ENCODE measurements at places on chromosomes 5 and 9.

DNA sequence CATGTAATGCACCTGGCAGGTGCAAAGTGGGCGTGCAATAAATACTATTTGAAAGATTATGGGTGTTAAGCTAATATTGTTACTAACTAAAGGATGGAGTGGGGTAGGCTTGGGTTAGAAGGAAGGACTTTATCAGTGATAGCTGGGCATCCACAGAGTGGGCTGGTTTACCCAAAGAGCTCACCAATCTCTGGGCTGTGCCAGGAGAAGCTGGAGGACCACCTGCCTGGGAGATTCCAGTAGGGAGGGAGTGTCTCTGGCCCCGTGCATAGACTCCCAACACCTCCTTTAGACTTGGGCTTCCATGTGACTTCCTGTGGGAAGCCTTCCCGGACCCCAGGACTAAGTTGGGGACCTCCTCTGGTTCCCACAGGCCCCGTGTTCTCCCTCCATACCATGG is 5.6 kb upstream of the URM1 start:
- no peak for DNase-seq

- DNase-seq: no peak
These were observed 143.5 kb downstream of the GPBP1 start for GRCh38 chr5:57317341-57317740.

GRCh38 chr5:142542906-142543305 is 143.0 kb downstream of the FGF1 start:
- DNase-seq: no peak

DNA sequence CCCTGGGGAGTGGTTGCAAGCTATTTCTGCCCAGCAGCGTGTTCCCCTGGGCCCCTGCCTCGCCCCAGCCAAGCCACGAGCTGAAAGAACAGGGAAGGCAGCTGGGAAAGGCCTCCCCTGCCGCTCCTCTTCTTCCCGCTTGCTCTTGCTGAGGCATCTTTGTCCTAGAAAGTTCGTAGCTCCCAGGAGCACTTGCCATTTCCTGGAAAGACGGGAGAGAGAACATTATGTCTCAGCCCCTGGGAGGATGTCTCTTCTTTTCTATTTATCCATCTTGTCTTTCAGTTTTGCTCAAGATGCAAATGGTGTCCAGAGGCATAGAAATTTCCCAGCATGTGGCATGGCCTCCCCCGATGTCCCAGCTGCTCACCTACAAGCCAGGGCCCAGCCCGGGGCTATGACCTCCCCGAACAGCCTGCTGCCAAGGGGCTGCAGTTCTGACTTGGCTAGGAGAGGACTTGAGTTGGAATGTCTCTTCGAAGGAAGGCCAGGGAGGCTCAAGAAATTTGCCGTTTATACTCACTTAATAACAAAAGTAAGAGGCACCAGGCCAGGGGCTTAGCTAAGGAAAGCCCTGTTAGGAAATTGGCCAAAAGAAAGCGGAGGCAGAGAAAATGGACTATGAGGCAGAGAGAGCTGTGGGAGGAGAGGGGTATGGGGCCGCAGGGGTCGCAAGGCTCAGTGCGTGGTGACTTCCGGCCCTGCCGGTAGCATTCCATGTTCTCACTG is 87.3 kb downstream of the LIFR start:
- DNase-seq: no peak

DNA sequence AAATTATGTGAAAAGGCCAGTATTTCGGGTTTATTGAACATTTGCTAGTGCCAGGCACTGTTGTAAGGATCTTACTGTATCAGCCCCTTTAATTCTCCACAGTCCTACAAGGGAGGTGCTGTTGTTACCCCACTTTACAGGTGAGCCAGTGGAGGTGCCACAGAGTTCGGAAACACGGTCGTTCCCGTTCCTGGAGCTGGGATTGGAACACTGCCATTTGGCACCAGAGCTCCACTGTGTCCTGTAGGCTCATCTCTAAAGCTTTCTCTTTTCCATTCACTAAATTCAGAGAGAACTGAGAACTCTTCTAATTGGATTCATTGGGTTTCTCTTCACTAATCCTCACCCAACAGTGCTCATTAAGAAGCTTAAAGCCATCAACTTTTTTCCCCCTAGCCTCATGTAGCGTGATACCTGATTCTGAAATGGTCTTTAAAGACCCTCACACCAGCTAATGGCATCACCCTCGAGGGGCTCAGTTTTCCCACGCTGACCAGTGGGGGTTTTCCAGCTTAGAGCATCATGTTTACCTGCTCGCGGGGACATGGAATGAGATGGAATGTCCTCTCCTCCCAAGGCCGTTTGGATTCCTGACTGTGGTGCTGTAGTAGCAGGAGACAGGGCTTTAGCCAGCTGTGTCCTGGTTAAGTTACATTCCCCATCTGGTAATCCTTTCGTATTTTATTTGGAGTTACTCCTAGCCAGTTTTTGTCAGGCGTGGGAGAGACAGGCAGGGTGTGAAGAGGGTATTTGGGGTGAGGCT is 5.8 kb downstream of the ERGIC1 start:
- DNase-seq: no peak

DNA sequence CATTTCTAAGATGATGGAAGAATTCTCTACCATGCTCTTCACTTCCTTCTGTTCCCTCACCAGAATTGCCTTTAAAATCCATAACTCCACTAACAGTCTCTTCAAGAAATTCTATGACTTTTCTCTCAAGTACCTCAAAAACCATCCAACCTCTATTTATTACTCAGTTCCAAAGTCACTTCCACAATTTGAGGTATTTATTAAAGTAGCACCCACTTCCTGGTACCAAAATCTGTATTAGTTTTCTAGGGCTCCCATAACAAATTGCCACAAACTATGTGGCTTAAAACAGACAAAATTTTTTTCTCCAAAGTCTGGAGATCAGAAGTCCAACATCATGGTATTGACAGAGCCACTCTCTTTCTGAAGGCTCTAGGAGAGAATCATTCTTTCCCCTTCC is 4.9 kb upstream of the SPTLC1 start:
- no peak for DNase-seq

DNA sequence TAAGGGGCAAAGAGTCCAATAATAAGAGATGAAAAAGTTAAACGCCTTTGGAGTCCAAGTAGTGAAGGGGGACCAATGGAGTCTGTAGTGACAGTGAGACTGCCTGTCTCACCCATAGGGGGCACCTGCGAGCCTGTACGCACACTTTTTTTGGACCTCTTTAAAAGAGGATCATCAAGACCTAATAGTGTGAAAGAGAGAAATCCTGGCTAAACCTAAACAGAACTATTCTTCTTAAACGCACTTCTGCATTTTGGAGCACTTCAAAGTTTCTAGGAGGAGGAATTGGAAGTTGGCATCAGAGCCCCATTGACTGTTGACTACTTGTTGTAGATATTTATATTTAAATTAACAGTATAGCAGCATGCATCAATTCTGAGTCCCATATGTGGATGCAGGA is 636.1 kb upstream of the KLF4 start:
- DNase-seq: peak; percentile 20

- no peak for DNase-seq
These were observed 5.2 kb downstream of the GFI1B start for GRCh38 chr9:132983491-132984201.

DNA sequence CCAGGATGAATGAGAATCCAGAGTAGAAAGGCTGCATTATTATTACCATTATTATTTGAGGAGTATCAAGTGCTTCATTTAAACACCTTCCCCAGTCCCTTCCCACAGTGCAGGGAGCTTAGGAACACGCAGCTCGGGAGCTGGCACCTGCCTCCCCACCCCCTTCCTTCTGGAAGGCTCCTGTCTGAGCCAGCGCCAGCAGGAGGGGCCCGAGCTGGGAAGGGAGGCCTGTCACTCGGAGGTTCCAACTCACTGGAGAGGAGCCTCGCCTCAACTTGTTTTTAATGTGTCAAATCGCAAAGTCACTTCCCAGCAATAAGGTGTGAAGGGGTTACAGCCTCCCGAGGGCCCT is 156.4 kb upstream of the IRX4 start:
- no peak for DNase-seq

- DNase-seq: no peak
These were observed 10.2 kb upstream of the TMEM171 start for GRCh38 chr5:73110190-73110589.

- DNase-seq: no peak
These were observed 33.1 kb upstream of the SETD9 start for GRCh38 chr5:56876327-56876726.

GRCh38 chr9:135494791-135495559 is 5.5 kb upstream of the MRPS2 start:
- no peak for DNase-seq

GRCh38 chr5:13627673-13628454 is 316.6 kb downstream of the DNAH5 start:
- no peak for DNase-seq

DNA sequence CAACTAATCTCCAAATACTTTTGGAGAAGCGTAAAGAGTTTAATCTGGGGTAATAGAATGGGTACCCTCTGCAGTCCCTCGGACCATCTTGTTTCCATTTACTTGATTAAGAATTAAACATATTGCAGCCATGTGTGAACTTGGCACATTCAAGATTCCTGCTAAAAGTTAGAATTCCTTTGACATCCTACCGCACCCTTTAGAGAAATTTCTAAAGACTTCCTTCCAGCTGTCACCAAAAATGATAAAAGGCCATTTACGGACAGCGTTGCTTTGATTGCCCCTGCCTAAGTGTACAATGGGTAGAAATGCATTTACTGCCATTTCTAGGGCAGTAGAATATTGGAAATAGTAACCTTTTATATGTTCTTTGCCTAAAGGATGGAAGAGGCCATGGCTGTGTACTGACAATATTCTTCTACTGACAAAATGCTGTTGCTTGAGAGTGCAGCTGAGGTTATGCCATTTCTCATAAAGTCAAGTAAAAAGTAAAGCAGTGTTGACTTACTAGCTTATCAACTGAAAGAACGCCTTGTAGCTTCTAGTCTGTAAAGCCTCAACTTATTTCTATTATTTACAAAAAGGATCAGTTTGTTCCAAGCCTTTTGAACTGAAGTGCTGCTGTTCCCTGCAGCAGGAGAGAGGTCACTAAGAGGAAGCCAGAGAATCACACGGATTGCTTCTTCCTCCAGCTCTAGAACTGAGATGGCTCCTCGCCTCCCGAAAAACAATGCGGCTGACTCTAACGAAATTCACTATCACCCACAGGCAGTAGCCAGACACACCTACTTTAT is 139.8 kb upstream of the BASP1 start:
- no peak for DNase-seq

DNA sequence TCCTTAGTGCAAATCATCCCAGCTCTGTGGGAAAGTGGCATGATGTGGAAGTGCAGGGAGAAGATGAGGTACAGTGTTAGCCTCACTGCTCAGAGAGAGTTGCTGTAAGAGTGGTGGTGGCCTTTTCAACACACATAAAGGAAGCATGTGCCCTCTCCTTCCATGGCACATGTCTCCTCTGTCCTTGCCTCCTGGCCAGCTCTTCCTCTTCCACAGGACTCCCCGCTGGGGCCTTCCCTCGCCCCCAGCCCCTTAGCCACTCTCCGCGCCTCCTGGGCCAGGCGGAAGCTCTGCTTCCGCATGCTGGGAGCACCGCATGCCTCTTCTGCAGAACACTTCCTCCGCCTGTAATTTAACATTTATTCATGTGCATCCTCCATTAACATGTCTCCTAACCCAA is 4.8 kb upstream of the KCNMB1 start:
- no peak for DNase-seq

DNA sequence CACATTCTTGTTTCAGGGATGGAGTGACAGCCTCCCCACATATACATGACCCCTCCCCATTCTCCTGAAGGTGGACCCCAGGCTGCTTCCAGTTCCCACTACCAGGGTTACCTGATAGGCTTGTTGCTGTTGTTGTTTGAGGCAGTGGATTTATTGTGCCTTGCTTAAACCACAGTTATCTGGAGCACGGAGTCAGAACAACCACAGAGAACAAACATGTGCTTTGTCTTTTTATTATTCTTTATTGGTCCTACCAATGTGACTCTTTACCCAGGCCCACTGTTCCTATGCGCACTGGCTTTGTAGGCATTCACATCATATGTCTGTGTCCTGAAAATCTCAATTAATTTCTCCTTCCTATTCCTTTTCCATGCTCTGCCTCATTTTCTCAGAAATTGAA is 41.2 kb upstream of the IPPK start:
- DNase-seq: no peak

- no peak for DNase-seq
These were observed 210.2 kb upstream of the GAS1 start for GRCh38 chr9:87157366-87158031.

DNA sequence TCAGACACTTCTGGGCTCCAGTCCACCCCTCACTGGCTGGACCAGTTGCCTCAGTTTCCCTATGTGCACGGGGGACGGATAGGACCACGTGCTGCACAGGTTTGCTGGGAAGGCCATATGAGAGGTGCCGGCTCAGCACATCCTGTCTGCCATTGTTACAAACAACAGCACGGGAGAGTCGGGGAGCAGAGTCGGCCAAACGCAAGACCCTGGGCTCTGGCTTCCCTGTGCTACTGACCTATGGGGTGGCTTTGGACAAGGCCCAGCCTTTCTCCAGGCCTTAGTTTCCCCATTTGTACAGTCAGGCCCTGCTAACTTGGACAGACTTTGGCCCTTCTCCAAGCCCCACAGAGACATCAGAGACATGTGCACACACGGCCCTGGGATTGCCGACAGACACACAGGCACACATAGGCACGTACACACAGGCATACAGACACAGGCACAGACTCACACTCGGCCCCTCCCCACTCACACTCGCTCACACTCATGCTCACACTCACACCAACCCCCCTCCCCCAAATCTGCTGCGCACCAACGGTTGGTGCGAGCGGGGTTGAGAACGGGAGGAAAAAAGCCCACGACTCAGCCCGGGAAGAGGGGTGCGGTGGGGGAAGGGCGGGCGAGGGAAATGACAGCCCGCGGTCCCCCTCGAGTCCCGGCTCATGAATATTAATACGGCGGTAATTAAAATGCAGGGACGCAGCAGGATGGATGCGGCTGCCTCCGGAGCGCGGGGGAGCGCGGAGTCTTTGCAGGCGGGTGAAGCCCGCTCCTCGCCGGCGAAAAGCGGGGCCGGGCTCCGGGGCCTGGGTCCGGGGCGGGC is 133.0 kb downstream of the C9orf50 start:
- DNase-seq: no peak

DNA sequence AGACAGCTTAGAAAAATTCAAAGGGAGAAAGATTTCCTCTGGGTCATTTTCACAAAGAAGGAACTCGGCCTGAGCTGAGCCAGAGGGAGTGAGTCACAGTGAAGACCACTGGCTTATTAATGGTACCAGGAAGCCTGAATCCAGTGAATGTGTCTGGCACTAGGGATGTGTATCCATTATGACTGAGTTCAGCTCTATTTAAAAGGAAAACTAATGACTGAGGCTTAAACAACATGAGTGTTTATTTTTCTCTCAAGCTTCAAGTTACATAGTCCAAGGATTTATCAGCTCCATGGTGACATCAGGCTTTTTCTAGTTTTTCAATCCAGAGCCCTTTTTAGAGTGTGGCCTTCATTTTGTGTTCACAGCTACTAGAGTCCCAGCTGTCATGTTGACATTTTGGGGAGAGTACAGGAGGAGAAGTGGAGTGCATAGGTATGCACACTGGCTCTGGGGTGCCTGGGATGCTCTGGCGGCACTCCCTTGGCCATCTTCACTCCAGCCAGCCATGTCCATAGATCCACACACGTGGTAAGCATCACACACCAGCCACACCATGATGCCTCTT is 159.5 kb upstream of the ERCC6L2 start:
- DNase-seq: no peak

- no peak for DNase-seq
These were observed 769.7 kb downstream of the TAF11L14 start for GRCh38 chr5:18403941-18404438.
